SJSA1 (cell line): ENCODE measurements at places on chromosomes 2 and 18.

DNA sequence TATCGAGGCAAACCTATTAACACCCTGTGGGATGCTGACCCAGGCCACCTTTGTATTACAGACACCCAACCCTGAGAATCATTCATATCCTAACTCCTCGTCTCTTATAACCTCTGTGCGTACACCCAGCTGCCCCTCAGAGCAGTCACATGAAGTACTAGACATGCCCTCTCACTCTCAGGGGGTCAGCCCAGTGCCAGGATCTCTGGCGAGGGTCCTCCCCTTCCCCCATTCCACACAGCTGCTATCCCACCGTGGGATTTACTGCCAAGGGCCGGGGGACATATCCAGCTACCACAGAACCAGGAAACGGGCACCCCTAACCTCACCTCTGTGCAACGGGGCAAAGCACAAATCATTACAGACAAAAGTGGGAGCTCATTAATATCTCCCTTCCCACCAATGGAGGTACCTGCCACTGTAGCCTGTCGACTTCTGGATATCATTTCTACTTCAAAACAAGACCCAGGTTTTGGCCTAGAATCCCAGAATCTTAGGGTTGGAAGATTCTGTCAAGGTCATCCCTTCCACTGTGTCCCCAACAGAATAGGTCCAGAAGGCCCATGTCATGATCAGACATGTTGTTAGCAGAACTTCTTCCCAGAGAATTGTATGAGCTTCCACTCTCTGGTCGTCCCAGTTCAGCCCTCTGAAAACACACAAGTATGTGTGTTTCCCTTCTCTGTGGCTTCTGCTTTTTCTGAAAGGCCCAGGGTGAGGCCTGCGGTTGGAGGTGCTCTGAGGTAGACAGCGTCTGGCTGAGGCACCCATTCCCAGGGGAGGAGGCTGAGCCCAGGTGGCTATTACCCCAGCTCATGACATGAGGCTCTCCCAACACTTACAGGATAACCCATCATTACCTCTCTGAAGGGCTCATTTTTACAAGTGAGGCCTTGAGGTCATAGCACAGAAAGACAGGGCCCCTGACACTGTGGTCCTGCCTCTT is 1.7 kb downstream of the TMBIM1 start:
- H3K4me1 ChIP-seq: peaks cover 47% of the 10 kb centered on the region
- no peak overlapping the region for H3K4me3 ChIP-seq
- DNase-seq: no peak

DNA sequence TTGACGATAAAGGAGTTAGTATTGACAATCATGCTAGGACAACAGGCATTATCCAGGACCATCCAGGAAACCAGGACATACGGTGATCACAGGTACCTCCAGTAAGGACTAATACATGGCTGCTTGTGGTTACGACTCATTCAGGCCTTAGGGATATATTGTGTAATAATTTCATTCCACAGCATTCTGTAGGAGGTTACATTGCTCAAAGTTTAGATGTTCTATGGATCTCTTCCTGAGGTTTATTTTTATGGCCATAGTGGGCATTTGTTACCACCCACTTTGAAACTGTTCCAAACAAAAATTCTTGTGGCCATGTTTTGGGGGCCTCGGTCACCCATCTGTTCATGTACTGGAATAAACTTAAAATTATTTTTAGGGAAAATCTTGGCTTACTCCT is 431.6 kb downstream of the METTL4 start:
- DNase-seq: peak; percentile 40
- H3K27ac ChIP-seq: no peak overlapping the region
- H3K4me3 ChIP-seq: no peak overlapping the region
- H3K36me3 ChIP-seq: no peaks in the 10 kb centered on the region
- no peaks in the 10 kb centered on the region for H3K27me3 ChIP-seq

DNA sequence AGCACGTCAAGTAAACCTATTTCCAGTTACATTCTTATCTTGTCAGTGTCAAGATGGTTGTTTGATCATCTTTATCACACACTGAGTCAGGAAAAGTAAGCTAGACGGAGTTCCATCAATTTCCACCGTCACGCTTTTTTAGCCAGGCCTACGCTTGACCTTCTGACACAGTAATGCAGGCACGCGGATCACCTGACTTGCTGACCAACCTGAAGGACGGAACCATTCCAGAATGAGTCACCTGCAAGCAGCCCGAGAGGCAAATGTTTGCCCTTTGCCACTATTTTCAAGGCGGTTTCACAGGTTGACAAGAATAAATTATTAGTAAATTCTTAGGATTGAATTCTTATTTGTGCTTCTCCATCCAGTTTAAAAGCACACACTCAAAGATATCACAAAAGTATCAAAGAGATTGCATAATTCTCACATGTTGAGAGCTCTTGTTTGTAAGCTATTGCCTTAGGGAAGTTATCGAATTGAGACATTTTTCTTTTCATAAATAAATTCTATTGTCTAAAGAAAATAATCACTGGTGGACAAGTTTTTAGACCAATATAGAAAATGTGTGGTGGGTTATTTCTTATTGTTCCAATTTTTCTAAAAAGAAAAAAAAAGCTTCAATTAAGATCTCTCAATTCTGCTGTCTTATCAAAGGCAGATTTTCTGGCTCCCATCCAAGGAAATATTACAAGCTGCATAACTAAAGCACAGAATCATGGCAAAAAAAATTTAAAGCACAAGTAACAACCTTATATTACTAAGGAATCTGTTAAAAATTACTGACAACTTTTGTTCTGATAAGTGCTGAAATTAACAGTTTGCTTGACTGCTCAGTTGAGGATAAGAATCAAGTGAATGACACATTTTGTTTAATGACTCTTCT is 31.9 kb downstream of the UXS1 start:
- DNase-seq: no peak
- peaks cover 19% of the 10 kb centered on the region for H3K4me1 ChIP-seq
- no peak overlapping the region for H3K4me3 ChIP-seq
- H3K27me3 ChIP-seq: no peaks in the 10 kb centered on the region
- no peak overlapping the region for H3K27ac ChIP-seq
- H3K36me3 ChIP-seq: peaks cover 20% of the 10 kb centered on the region

- DNase-seq: no peak
- no peak overlapping the region for H3K27ac ChIP-seq
- H3K4me1 ChIP-seq: no peaks in the 10 kb centered on the region
- no peaks in the 10 kb centered on the region for H3K36me3 ChIP-seq
- H3K27me3 ChIP-seq: no peaks in the 10 kb centered on the region
Observed at GRCh38 chr2:185208261-185208660, 530.3 kb upstream of the FSIP2 start.

DNA sequence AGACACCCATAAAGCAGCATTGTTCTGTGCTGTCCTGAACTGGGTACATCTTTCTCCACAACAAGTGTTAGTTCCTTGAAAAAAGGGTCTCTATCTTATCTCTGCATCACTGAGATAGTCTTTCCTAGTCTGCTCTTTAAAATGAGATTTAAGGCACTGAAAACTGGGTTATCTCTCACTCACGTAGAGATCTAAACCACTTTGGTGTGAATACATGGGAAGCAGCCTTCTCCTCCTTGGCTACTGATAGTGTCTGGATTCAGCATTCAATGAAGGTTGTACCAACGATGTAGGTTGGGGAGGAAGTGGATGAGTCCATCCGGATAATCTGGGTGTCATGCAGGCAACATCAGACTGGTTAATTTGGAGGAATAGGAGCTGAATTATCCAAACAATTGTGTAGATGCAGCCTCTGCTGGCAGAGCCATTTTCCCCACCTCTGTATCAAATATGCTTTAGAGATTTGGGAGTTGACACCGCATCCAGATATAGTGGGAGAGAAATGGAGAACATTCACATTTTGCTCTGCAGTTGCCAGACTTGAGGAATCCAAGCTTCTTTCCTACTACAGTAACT is 15.9 kb upstream of the SIX3 start:
- no peaks in the 10 kb centered on the region; the same call in 1 of the 2 replicates for H3K27me3 ChIP-seq
- H3K4me1 ChIP-seq: peaks cover 13% of the 10 kb centered on the region
- no peak overlapping the region for H3K4me3 ChIP-seq
- DNase-seq: no peak
- no peaks in the 10 kb centered on the region for H3K36me3 ChIP-seq

GRCh38 chr2:126976721-126977328 is 78.1 kb downstream of the TEX51 start:
- peaks cover 4% of the 10 kb centered on the region for H3K4me1 ChIP-seq
- peaks cover 10% of the 10 kb centered on the region; the same call in 1 of the 2 replicates for H3K27me3 ChIP-seq
- H3K4me3 ChIP-seq: no peak overlapping the region
- H3K27ac ChIP-seq: no peak overlapping the region
- H3K36me3 ChIP-seq: no peaks in the 10 kb centered on the region
- DNase-seq: no peak

- H3K4me3 ChIP-seq: no peak overlapping the region
- no peaks in the 10 kb centered on the region for H3K27me3 ChIP-seq
Observed at GRCh38 chr2:74742471-74742870, 88.4 kb downstream of the SEMA4F start.

DNA sequence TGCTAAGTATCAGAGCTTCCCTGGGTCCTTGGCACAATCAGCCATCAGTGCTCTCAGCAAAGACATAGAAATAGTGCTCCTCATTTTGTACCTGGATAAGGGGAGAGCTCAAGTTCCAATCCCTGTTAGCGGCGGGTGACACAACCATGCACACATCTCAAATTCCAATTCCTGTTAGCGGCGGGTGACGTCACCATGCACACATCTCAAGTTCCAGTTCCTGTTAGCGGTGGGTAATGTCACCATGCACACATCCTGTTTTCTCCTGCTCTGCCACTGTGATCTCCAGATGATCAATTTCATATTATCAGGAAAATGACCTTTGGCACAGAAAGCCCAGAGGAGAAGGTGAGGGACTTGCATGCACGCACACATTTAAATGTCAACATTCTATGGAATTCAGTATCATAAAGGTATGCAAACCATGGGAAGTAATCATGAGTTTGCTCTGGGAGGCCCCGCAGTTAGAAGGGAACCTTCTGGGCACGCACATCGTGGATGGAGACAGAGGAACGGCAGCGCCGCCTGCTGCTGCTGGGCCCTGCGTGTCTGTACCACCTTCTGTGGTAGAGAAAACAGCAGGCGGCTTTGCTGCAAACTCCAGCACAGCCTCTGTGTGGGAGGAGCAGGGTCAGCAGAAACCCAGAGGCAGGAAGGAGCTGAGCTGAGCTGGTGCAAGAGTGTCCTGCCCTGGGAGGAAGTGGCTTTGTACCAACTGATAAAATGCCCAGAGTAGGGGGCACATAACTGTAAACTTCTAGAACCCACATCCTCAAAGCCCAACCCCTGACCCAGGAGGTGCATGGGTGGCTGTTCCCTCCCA is 77.8 kb downstream of the MBP start:
- no peaks in the 10 kb centered on the region for H3K27me3 ChIP-seq
- H3K4me1 ChIP-seq: peaks cover 28% of the 10 kb centered on the region
- DNase-seq: peak; percentile 83
- no peak overlapping the region for H3K4me3 ChIP-seq
- no peaks in the 10 kb centered on the region for H3K36me3 ChIP-seq

GRCh38 chr18:55610506-55610905 is 22.5 kb upstream of the TCF4 start:
- H3K4me1 ChIP-seq: no peaks in the 10 kb centered on the region
- H3K4me3 ChIP-seq: no peak overlapping the region
- no peak for DNase-seq
- H3K27ac ChIP-seq: no peak overlapping the region
- no peaks in the 10 kb centered on the region for H3K27me3 ChIP-seq

GRCh38 chr2:207766697-207767460 is 2.8 kb downstream of the FZD5 start:
- no peak overlapping the region for H3K4me3 ChIP-seq
- no peak for DNase-seq
- no peaks in the 10 kb centered on the region for H3K27me3 ChIP-seq
- H3K36me3 ChIP-seq: peaks cover 10% of the 10 kb centered on the region

DNA sequence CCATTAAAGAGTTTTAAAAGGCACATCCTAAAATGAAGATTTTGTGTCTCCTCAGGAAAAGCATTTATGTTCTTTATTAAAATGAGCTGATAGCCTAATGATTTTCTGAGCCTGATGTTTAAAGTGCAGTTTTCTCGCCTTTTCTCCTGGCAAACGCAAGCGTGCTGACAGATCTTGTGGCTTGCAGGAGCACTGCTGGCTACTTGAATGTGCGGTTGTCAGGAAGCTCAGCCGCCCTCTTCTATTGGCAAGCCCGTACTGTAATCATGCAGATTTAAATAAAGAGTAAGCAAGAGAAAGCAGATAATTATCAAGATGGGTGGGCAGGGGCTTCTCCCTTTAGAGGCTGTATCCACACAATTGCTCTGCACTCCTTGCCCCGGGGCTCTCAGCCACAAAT is 139.5 kb upstream of the SPHKAP start:
- H3K4me3 ChIP-seq: no peak overlapping the region
- H3K4me1 ChIP-seq: no peaks in the 10 kb centered on the region
- no peaks in the 10 kb centered on the region for H3K36me3 ChIP-seq
- DNase-seq: no peak

DNA sequence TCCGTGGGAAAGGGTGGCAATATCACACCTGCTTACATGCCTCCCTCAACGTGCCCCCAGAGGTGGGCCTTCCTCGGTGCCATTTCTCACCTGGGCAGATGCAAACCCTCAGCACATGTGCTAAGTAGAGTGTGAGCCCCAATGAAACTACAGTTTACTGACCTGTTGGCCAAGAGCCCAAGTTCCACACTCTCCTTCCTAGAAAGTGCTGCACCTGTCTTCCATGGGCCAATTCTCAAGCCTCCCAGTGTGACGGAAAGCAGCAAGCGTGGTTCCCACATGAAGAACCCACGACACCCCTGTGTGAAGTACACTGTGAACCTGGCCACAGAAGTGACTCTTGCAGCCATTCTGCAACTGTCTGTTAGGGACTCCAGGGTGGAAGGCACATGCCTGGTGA is 73.7 kb downstream of the UXS1 start:
- H3K4me1 ChIP-seq: peaks cover 31% of the 10 kb centered on the region

DNA sequence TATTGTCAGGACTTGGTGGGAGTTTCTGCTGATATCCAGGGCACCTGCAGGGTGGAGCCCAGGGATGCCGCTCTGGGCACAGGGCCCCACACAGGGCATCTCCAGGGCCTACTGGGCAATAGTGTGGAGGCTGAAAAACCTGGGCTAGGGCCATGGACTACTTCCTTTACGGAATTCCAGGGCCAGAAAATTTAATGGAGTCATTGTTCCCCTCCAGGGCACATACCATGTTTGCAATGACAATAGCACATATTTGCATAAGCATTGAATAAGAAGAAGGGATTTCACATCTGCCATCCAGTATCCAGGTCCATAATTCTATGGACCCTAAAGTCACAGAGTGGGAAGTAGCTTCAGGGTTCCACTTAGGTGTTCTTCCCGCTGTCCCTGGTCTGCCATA is 103.8 kb upstream of the TPO start:
- DNase-seq: no peak
- no peaks in the 10 kb centered on the region for H3K36me3 ChIP-seq
- no peak overlapping the region for H3K4me3 ChIP-seq
